ENCODE measurements at places on chromosomes 4 and X. TPM values are rescaled to one million over a fixed set of nuclear protein-coding genes. Genes with fewer than 3 reads are reported as not detected.

The BOD1L1 gene
- total RNA-seq, result 17.4 TPM

The DIPK2B gene
- not detected for total RNA-seq

The SSX7 gene
- total RNA-seq, result not detected

The CXXC4 gene
- total RNA-seq, result 0.02 TPM

The PGAM4 gene
- total RNA-seq, result 0.66 TPM

Data from A549 treated with RU486 at 1 μM for 4 hours (cell line).